HepG2 (cell line): ENCODE measurements at places on chromosomes 1 and 21. TPM values are rescaled to one million over a fixed set of nuclear protein-coding genes. Genes with fewer than 3 reads are reported as not detected.

Gene B3GALT5
- total RNA-seq: 0.02 TPM in 1 of 2 replicates, not detected in the other

Gene OR4F16
- 0.42 TPM in 1 of 2 replicates, not detected in the other for total RNA-seq

Gene KRTAP12-1
- total RNA-seq: not detected in 2 replicates

Gene CR1L
- total RNA-seq: not detected in 2 replicates

Gene CADM3
- total RNA-seq: not detected in 2 replicates

Gene LRRC71
- total RNA-seq: not detected in 2 replicates

Gene TNNI3K
- total RNA-seq: not detected in 2 replicates

Gene PLEKHM2
- total RNA-seq: 16.0 and 16.5 TPM in 2 replicates

Gene IL6R
- 3.5 and 5.0 TPM in 2 replicates for total RNA-seq

Gene DNAI4
- 0.04 and 0.38 TPM in 2 replicates for total RNA-seq

Gene G0S2
- total RNA-seq: not detected in 2 replicates

Gene RASSF5
- total RNA-seq: 0.18 and 0.49 TPM in 2 replicates
